ENCODE measurements at places on chromosomes 2 and 18. TPM values are rescaled to one million over a fixed set of nuclear protein-coding genes. Genes with fewer than 3 reads are reported as not detected.

Gene SPIRE1
- total RNA-seq: 34.0 TPM

- no peak for DNase-seq
These were observed 95.7 kb downstream of the MYCN start for GRCh38 chr2:16035747-16036745.

GRCh38 chr2:54558188-54559005, 102.3 kb downstream of the SPTBN1 start:
- DNase-seq: peak; percentile 77

- peak; percentile 74 for DNase-seq
These were observed 1262.9 kb downstream of the SUCLG1 start for GRCh38 chr2:83196225-83196624.

DNA sequence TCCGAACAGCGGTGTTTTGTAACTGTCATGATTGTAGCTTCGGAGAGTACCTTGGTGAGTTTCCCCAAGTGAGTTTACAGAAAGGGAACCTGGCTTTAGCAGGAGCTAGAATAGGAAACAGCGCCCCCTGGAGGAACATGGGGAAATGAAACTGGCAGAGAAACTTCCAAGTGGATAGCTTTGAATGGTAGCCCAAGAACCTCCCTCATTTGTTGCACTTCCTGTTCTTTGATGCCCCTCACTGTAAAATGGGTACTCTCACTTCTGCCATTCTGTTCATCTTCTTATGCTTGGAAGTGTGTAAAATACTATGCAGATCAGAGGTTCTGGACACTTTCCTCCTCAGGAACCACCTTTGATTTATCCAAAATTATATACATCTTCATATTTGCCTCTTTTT, 36.2 kb downstream of the CHST10 start:
- peak; percentile 80 for DNase-seq

All from lung (tissue), 17 donors.